Trophoblast cell (in vitro differentiated cells and primary cell): ENCODE measurements at places on chromosomes 6 and 20.

DNA sequence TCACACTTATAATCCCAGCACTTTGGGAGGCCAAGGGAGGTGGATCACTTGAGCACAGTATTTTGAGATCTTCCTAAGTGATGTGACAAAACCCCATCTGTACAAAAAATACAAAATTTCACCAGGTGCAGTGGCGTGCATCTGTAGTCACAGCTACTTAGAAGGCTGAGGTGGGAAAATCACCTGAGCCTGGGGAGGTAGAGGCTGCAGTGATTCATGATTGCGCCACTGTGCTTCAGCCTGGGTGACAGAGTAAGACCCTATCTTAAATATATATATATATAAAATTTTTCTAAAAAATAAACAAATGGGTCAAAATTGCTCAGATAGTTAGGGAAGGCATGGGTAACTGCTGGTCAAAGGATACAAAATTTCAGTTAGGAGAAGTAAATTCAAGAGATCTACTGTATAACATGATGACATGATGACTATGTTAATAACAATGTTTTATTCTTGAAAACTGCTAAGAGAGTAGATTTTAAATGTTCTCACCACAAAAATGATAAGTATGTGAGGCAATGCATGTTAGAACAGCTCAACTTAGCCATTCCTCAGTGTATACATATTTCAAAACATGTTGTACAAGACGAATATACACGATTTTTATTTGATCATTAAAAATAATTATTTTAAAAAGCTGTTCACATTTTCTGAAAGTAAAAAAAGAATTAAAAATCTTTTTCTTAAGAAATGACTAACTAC lies 24.4 kb downstream of the TBC1D32 start:
- peak; percentile 4 for DNase-seq

DNA sequence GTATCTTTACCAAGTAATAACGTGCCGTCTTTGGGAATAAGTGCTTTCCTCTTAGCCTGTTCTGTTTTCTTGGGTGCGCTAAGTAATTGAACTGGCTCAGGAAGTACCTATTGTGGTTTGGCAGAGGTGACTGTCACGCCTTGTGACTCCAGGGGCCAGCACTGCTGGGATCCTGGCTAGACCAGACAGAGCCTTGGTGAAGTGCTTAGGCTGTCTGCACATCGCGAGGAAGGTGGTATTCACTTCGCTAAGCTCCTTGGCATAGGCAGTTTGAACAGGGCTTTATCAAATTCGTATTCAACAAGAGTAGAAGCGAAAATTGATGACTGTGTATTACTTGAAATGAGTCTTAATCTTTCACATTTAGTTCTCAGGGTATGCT lies 17.6 kb downstream of the PRDM1 start:
- DNase-seq = no peak

DNA sequence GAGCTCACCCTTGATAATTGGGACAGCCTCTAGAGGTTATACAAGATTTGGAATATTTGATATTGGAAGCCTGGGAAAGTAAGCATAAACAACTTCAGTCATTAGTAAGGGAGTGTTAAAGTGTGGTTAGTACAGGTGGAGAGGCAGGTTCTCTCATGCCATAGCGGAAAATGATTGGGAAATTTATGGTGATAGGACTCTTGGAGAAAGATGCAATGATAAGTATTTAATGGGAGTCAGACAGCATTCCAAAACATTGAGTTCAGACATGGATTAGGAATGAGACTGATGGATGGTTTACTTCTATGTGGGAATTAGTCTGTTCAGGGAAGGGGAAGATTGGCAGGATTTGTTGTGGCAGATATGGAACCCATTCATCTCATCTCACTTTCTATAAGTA lies 152.7 kb downstream of the MCHR2 start:
- peak; percentile 84 for DNase-seq

DNA sequence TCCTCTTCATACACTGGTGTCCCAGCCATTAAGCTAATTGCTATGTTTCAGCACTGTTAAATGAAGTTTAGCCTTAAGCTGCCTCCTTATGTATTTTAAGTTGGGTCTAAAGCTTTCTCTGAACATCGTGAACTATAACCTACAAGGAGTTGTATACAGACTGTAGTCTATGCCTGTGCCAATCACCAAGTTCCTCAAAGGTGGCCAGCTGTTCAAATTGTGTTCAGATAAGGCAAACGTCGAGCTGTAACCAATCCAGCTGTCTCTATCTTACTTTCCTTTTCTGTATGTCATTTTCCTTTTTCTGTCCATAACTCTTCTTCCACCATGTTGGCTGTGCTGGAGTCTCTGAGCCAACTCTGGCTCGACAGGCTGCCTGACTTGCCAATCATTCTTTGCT lies 199.6 kb downstream of the OGFRL1 start:
- DNase-seq = no peak

- peak; percentile 75 for DNase-seq
Observed at GRCh38 chr20:44501448-44501847, 20.4 kb downstream of the SERINC3 start.

- peak; percentile 56 for DNase-seq
Observed at GRCh38 chr20:23515250-23515939, 24.5 kb downstream of the CST8 start.

DNA sequence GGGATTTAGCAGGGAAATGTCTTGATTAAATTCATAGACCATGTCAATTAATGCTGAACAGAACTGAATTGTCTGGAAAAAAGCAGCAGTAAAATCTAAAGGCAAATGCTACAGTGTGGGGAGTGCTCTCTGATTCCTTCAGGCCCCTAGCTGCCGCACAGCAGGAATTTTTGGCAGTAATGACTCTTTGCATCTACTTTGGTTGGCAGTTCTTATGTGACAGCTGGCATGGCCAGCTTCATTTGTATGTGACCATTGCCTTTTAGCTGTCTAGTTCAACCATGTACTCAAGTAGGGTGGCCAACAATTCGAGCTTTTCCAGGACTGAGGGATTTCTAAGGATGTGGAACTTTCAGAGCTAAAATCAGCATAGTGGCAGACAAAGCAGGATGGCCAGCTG lies 499.1 kb upstream of the MAN1A1 start:
- DNase-seq = no peak

DNA sequence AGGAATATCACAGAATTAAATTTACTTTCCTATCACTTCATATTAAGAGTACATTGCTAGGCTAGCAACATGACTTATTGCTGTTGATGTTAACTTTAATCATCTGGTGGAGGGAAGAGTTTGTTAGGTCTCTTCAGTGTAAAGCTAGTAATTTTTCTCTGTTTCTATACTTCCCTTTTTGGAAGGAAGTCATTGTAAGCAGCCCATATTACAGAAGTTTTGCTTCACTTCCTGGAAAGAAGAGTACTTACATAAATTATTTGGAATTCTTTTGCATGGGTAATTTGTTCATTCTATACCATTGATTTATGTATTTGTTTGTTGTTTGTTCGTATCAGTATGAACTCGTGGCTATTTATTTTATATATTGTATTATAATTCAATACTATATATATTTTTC lies 405.2 kb downstream of the RFPL4B start:
- no peak for DNase-seq

DNA sequence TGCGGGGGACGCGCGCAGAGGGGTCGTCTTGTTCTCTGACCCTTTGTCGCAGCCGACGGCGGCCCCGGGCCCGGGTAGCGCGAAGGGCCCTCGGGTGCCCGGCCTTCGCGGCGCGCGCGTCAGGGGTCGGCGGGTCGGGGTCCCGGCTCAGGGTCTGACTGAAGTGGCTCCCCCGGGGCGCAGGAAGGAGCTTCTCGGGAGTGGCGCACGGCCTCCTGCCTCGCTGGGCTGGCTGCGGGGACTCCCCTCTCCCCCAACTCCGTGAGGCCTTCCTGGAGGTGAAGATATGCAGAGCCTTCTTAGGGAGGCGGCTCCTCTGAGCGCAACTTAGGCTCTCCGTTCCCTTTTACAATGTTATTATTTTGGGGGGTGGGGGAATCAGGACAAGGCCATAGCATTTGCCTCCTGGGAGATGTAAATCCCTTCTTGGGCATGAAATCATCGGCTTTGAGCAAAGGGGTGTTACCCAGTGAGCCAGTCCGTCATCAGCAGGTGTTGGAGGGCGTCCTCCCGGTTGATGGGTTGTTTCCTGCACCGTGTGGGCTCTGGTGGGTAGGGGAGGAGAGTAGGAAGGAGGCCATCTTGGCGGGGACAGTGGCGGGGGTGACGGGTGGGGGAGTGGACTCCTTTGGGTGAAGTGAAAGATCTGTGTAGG lies 523 bp downstream of the CDS2 start:
- no peak for DNase-seq

DNA sequence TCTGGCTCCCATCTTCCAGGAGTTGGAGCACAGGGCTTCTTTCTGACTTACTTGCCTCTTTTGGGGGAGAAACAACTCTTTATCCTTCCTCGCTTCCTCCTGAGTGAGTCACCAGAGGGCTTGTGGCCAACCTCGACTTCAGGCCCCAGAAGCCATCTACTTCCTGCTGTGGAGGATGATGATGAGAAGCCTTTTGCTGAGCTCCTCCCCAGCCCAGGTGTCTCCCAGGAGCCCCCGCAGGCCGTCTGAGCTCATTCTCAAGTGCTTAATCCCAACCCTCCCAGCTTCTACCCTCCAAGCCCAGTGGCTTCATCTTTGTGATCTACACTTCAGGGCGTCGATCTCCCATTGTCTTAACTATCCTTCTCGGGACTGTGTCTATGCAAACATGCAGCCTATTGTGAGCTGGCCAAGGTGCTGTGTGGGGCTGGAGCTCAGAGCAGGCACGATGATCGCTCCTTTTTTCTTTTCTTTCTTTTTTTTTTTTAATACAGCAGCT lies 27.9 kb downstream of the SDCBP2 start:
- DNase-seq = no peak

GRCh38 chr6:27758491-27758890 lies 153.7 kb downstream of the OR2B2 start:
- no peak for DNase-seq

DNA sequence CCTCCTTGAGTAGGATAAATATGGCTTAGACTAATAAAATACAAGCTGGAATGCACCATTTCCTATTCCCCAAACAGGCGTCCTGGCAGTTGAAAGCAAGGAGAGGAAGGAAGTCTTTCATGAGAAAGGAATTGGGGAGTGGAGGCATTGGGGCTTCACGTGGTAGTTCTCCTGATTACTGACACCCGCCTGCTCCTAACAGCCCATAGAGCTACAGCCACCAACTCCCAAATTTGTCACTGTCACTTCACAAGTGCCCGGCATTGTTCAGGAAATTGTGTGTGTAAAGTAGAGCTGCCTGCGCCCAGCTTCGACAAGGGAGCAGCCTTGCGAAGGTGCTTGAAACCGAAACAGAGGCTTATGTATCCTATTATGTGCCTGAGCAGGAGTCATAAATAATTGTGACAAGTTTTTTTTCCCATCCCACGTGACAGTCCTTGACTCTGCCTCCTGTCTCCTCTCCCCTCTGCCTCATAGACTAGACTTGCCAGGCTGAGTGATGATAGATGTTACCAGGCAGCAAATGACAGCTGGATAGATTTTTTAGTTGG lies 301.7 kb upstream of the ZFP64 start:
- DNase-seq = no peak

DNA sequence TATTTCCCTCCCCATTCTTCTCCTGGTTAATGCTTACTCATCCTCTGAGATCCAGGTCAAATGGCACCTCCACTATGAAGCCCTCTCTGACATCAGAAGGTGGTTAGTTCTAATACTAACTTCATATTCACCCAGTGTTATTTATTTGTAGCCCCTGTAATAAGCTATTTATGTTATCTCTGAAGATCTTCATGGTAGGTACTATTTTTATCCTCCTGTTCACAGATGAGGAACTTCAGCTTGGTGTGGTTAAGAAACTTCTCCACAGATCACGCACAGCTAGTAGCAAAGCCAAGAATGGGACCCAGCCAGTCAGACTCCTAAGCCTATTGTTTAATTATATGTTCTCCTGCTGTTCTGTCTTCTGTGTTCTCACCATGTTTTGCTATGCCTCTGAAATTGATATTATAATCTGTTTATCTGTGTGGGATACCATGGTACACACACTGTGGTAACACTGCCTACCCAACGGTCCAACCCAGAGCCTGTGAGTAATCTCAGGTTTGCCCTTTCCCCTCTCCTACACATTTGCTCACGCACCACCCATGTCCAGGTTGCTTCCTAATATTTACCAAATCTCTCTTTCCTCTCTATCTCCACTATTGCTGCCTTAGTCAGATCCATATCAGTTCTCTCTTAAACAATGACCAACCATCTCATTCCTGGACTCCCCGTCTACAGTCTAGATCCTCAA lies 98.4 kb downstream of the IPCEF1 start:
- no peak for DNase-seq

DNA sequence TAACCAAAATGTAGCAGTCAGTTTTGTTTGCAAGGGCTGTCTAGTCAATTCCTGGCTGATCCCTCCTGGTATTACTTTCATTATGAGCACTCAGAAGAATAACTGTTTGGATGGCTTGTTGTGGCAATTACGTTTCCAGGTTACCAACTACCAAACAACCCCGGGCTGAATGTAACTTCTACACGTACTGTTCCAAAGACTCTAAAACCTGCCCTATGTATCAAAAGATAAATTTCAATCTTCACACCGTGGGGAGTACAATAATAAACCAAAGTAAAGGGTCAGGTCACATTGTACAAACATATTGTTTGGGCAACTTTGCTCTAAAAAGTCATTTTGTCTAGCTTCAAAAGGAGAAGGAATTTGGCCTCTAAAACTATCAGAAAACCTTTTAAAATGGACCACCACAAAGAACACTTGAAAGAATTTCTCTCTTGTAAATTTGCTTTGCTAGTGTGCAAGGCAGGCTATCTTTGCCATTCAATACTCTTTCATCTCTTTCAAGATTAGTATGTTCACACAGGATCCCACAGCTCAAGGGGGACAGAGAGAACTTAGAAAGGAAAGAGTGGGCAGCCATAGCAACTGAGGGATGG lies 27.6 kb downstream of the DCDC2 start:
- DNase-seq = peak; percentile 86

DNA sequence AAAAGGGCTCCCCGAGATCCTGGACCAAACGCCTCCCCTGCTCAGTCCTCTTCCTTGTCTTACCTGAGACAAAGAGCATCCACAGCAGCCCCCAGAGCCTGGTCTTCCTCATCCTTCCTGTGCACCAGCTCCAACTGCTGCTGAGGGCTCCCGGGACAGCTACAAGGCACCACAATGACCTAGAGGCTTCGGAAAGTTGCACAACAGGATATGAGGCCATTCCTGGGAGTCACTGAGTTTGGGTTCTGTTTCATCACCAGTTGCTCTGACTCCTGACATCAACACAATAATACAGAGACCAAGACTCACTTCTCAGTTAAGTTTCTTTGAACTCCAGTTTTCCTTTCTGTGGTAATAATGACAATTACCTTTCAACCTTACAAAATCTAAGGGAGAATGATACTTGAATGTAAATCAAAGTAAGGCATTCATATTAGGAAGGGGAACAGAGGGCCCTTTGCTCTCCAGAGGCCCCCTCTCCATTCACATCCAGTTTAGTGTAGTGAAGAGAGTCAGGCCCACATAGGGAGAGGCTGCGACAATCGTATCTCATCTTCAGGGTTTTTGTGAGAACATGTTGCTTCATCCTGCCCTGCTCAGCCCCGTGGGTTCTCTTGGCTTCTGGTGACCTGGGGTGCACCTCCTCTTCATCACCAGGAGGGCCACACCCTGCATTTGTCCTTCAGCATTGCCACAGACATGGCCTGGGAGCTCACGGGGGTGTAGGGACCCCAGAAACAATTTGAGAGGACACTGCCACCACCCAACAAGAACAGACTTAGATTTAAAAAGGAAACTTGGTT lies at the start of gene TREM1:
TREM1 (minus strand) TSS at position 139 of the 803 bp plus-strand sequence; CDS start at position 112, 27 bp downstream.
- DNase-seq = peak; percentile 34

- DNase-seq = peak; percentile 12
Observed at GRCh38 chr6:53593001-53593488, 48.1 kb upstream of the GCLC start.
